ENCODE measurements at places on chromosomes 3 and 15.

- no peak for DNase-seq
These were observed 248.4 kb upstream of the LMCD1 start for GRCh38 chr3:8253201-8253600.

DNA sequence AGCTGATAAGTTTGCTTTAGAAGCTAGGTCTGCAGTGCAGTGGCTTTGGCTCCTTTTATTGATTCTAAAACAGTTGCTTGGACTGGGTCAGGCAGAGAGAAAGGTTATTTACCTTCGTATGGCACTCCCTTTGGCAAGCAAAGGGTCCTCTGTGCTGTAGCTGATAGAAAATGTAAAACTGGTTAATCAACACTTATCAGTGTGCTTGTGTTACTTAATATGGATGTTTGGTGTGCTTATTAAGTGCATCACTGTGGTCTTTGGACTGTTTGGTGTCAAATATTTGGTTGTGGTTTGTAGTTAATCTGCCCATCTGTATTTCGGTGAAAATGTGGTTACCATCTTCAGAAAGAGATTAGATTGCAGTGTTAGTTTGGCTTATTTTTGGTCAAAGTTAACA, 16.0 kb downstream of the UBE2E2 start:
- DNase-seq, result no peak

DNA sequence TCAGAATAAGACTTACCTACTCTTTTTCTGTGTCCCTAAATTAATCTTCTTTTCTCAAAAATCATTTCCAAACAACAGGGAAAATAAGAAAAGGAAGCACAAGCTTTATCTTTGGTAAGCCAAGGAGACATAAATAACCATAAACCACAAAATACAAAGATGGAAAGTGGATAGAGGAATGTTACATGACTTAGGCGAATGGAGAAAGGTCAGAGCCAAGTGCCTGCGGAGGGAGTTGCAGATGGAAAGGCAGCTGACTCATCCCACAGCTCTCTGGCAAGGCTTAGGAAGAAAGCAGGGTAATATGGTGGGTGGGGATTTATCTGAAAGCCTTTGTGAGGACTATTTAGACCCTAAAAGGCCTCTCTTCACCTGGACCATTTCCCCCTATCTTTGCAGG, 72.8 kb downstream of the GALK2 start:
- no peak for DNase-seq

GRCh38 chr3:122943828-122944190, 83.8 kb downstream of the SEMA5B start:
- DNase-seq, result no peak

DNA sequence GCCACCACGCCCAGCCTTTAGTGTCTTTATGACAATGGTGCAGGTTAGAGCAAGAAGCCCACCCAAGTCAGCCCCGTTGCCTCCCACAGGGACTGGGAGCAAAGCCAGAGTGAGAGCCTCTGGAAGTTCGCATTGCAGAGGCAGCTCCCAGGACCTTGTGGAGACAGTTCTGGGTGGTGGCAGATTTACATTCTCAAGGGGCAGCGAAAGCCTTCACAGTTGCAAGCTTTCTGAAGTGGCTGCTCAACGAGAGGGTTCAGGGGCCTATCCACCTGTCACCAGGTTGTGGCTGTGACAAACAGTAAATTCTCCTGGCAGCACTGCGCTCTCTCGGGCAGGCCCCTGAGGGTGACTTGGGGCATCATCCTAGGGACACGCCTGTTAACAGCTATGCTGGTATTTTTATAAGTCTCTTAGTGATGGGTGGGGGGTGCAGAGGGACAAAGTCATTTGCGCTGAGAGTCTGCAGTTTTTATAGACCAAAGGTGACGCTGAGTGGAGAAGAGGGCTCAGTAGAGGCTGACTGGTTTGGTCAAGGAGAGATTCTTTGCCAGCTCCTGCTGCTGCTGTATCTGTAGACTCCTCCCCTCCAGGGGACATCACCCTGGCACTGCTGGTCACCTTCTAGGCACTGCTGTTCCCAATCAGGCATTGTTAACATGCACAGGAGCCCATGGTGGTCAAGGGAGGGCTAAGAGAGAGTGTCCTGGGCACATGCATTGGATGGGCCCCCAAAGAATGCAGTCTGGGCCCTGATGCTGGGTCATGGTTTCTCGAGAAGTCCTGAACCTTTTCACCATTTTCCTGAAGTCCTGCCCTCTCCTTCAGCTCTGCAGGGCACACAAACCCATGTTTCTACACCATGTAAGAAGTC, 57.5 kb upstream of the KLF13 start:
- DNase-seq, result no peak

- peak; percentile 88 for DNase-seq
These were observed 525.5 kb upstream of the CFAP20DC start for GRCh38 chr3:59575113-59576001.

DNA sequence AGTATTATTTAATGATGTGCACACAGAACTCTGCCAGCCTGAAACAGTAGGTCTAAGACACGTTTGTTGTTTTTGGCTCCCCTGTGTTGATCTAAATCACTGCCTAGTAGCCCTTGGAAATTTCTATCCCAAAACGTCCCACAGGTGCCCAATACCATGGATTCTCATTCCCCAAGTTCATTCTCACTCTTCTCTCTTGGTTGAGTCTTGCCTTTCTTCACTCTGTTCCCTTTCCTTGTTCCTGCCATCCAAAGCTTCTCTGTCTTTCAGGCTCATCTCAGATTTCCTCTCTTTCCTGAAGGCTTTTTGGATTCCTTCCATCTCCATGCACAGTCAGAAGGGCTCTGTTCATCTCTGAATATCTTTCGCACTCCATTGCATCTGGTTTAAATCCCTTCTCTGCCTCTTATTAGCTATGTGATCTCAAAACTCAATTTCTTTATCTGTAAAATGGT, 54.2 kb downstream of the PPARG start:
- DNase-seq, result no peak

GRCh38 chr3:154678041-154678654, 248.2 kb upstream of the GPR149 start:
- DNase-seq, result no peak

DNA sequence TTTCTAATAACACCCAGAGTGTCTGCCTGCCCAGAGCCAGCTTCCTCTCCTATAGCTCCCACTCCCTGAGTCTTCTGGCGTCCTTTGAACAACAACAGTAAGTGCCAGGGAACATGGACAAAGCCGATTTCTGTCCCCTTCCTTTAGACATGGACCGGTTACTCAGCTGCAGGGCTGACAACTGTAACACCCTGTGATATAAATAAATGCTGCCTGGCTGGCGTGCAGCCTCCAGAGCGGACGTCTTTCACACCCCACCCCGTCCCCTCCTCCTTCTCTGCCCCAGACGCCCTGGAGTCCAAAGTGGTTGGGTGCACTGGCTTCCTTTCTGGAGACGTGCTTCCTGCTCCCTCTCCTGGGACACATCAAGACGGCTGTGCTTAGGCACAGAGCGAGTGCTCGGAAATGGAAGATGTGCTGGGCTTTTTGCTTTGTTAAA, 281.9 kb upstream of the LRRFIP2 start:
- DNase-seq, result no peak

DNA sequence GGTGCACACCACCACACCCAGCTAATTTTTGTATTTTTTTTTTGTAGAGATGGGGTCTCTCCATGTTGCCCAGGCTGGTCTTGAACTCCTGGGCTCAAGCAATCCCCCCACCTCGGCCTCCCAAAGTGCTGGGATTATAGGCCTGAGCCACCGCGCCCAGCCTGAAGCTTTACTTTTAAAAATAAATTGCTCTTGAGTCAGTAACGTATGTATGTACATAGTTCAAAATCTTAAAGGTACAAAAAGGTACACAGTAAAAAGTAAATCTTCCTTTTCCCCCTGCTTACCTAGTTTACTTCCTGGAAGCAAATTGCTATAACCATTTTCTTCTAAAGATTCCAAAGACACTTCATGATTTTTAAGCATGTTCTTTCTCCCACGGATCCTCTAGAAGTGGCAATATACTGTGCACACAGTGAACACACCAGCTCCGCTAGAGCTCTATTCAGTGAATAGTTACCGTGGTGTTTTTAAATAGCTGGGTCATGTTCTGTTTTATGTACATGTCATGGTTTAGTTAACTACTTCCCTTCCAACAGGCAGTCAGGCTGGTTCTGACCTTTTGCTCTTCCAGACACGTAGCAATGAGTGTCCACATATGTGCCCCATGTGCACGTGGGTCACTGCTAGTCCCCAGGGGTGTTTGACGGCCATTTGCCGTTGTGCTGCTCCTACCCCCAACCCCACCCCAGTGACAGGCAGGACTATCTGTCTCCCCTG, 82.1 kb downstream of the EEFSEC start:
- no peak for DNase-seq

DNA sequence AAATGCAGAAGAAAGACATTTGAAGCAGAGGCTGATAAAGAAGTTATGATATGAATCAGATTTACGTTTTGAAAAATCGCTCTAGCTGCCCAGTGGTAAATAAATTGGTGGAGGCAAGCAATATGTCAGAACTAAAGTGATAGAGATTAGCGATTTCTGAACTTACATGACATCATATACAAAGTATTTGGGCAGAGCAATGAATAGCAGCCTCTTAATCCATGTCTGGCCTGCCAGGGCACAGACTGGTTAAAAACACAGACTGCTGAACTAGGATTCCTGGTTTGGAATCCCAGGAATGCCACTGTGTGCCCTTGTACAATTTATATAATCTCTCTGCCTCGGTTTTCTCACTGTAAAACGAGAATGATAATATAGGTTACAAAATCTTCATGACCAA, 243.1 kb upstream of the SETMAR start:
- DNase-seq, result no peak

DNA sequence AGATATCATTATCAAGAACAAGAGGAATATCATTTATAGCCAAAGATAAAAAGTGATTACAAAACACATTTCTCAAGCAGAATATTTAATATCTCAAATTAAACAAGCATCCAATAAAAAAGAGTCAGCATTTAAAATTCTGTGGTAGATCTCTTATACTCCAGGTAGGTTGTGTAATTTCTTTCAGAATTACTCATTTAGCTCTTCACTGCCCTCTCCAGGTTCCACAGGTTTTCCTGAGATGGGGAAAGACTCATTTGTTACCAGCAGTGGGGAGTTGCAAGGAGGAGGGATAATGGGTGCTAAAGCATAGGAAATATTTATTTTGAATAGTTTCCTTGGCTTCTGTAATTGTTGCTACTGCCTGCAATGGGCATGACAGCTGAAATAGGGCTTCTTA, 83.1 kb upstream of the RASGRP1 start:
- no peak for DNase-seq
